ENCODE measurements at places on chromosomes 2 and 18.

DNA sequence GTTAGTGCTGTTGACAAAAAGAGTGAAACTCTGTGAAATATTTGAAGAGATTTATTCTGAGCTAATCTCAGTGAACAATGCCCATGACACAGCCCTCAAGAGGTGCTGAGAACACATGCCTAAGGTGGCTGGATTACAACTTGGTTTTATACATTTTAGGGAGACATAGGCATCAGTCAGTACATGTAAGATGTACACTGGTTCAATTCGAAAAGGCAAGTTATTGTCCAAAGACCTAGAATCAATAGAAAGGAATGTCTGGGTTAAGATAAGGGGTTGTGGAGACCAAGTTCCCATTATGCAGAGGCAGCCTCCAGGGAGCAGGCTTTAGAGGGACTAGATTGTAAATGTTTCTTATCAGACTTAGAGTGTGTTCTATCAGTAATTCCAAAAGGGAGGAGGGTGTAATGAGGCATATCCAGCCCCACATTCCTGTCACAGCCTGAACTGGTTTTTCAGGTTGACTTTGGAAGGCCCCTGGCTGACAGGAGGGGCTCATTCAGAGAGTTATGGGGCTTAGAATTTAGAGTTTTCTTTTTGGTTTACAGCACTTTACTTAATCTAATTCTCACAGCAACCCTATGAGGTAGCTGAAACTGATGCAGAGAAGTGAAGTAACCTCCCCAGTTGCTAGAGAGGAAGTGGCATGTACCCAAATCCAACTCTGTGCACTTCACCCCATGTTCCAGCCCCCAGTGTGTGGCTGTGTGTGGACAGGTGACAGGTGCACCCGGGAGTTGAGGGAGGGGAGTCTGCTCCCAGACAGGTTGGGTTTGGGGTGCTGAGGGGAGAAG, 28.3 kb upstream of the ASAP2 start:
- no peak for DNase-seq

DNA sequence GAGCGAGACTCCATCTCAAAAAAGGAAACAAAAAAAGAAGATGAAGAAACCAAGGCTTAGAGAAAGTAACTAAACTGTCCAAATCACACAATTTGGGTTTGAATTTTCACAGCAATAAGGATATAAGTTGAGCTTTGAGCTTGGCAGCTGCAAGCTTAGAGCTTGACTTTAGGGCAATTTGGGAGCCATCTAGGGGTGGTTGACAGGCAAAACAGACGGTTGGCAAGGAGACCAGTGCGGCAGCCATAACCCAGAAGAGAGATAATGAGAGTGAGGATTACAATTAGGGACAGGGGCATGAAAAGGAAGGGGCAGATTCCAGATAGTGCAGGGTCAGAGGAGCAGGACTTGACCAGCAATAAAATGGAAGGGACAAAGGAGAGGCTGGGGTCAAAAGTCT, 382.2 kb upstream of the HNRNPA3 start:
- no peak for DNase-seq

GRCh38 chr2:65479524-65479923, 47.1 kb upstream of the SPRED2 start:
- DNase-seq: no peak

DNA sequence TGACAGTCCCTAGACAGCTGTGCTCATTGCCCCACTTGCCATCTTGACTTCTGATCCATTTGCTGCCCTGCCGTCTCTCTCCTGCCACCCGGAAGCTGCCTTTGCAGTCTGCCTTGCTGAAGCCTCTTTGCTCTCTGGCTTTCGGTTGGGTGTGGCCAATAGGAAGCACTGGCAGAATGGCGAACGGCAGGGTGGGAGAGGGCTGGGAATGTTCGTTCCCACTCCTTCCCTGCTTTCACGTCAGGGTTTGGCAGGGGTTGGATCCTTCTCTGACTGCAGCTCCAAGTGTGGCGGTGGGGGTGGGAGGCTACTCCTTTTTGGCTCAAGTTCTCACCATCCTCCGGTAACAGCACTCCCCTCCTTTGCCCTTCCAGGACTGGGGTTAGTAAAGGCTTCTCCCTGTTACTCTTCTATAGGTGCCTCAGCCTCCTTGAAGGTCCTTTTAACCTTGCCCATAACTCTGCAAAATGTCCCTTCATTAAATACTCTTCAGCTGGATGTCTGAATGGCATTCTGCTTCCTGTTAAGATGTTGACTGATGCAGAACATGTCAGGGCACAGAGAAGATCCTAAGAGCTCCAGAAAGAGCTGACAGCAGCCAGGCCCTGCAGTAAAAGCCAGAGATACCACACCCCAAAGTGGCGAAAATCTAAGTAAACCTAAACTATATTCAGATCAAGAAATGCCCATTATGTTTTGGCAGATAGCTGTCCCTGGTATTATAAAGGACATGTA, 299.7 kb downstream of the CDCA7 start:
- DNase-seq: no peak

- no peak for DNase-seq
These were observed 793.0 kb upstream of the FANCL start for GRCh38 chr2:59034106-59034505.

GRCh38 chr2:98507461-98507860, 62.8 kb downstream of the INPP4A start:
- no peak for DNase-seq

- no peak for DNase-seq
These were observed 11.9 kb upstream of the NMUR1 start for GRCh38 chr2:231542136-231542535.

DNA sequence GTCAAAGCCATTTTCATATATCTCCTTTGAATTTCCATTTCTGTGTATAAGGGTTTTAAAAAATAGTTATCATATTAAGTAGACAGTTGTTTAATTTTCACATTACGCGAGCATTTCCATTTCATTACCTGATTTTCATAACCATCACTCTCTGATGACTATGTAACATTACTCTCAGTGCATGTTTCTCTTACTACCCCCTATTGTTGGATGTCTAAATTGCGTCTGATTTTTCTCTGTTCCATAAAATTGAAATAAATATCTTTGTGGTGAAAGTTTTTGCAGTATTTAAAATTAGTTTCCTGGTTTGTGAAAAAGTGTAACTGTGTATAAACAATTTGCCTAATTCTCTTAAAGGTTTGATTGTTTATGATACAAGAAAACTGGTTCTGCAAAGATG, 123.8 kb downstream of the MYO1B start:
- peak; percentile 11 for DNase-seq

DNA sequence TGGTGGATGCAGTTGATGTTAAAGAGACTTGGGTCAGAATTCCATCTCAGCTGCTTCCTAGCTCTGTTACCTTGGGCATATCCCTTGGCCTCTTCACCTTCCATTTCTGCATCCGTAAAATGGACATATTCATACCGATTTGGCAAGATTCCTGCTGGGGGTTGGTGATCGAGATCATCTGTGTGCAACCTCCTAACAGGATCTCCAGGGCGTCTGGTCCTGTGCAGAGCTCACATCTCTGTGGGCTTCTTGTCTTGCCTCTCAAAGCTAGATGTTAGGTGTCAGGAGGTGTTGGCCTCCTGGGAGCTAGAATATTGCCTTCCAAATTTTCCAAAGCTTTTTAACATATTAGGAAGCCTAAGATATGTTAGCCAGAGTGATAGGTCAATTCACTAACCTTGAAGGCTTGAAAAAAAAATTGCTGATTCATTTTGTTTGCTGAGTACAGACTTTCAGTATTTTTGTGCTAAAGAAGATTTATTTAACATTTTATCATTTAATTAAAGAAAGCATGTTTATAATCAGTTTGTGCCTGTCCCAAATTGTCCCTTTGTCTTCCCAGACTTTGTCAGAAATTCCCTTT, 69.7 kb upstream of the ZNF516 start:
- DNase-seq: no peak

GRCh38 chr2:30601375-30601774, 154.3 kb downstream of the LCLAT1 start:
- no peak for DNase-seq

DNA sequence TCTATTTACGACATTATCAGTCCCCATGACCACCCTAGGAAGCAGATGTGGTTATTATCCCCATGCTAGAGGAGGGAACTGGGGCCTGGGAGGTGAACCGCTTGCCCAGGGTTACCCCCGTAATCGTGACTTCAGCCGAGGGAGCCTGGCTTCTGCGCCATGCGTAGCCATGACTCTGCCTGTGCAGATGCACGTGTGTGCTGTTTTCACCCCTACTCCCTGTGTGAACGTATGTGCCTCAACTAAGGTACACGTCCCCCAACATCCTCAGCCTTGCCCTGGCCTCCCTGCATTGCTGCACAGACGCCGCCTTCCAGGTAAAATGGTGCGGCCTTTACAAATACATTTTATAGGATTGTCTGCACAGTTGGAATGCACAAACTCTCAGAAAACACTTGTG, 40.2 kb downstream of the LPIN1 start:
- no peak for DNase-seq

DNA sequence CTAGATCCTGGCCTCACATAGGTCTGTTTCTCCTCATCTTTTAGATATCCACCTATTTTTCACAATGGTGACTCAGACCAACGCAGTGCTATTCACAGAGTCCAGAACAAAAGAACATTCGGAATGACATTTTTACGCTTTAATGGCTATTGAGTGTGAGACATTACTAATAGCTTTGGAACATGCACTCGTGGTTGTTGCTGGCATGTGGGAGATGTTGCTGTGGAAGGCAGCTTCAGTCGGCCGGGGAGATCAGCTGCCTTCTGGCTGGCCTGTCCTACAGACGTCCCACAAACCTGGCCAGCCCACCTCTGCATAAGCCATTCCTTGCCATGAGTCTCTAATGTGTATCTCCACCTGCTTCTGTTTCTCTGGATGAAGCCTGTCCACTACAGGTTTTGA, 3.4 kb downstream of the MBP start:
- peak; percentile 85 for DNase-seq

- no peak for DNase-seq
These were observed 134.6 kb downstream of the CABLES1 start for GRCh38 chr18:23269928-23270327.

GRCh38 chr2:61134141-61134540, 27.8 kb upstream of the C2orf74 start:
- DNase-seq: no peak

DNA sequence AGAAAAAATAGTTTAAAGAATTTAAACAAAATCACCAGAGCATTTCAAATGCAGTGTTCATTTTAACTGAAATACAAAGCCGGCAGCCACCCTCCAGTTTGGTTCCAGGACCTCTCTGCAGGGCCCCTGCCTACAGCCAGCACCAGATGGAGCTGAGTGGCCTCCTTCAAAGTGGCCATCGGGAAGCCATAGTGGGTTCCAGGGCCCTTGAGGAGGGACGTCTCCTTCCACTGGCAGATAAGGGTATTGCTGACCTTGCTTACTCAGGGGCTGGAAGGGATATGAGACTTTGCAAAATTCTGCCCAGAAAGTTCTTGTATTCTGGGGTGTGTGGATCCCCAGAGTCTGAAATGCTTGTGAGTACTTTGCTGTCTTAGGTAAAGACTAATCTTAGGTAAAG, 205.2 kb upstream of the APCDD1 start:
- no peak for DNase-seq

- no peak for DNase-seq
These were observed 55.9 kb downstream of the ACVR1C start for GRCh38 chr2:157572725-157573124.

- DNase-seq: no peak
These were observed 80.7 kb downstream of the TET3 start for GRCh38 chr2:74065456-74065855.

- DNase-seq: no peak
These were observed 11.1 kb downstream of the HADHB start for GRCh38 chr2:26255759-26256384.

DNA sequence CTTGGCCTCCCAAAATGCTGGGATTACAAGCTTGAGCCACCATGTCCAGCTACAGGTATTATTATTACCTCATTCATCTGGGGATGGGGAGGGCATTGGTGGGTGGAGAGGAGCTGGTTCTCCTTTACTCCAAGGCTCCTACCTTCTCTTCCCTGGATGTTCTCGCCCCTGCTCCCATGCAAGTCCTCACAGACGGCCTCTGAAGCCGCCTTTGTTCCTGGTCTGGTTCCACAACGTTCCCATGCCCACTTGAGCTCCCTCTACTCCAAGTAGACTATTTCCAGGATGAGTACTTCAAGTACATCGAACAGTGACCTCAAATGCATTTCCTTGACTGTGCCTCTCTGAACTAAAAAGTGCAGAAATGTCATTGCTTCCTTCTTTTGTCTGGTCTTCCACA, 3.2 kb upstream of the SLC20A1 start:
- DNase-seq: no peak

DNA sequence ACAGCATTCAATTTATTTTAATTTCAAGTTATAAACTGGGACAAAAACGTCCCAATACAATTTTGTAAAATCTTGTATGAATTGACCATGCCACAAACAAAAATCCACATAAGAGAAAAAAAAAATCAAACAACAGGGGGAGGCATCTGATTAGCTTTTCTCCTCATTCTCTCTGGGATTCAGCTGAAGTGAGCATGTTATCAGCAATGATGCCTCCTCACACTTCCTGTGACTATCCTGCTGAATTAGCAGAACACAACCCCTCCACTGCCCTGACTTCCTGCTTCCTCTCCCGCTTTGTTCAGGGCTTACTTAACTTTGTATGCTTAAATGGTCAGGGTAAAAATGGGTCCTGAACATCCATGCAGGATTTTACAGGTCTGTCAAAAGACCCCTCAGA, 132.2 kb upstream of the ITGB6 start:
- DNase-seq: peak; percentile 62

- no peak for DNase-seq
These were observed 98.0 kb upstream of the NCK2 start for GRCh38 chr2:105646774-105647076.

GRCh38 chr2:134153294-134153880, 100.5 kb upstream of the MGAT5 start:
- DNase-seq: no peak

- DNase-seq: peak; percentile 67
These were observed 272.9 kb downstream of the CDH20 start for GRCh38 chr18:61606068-61606660.

DNA sequence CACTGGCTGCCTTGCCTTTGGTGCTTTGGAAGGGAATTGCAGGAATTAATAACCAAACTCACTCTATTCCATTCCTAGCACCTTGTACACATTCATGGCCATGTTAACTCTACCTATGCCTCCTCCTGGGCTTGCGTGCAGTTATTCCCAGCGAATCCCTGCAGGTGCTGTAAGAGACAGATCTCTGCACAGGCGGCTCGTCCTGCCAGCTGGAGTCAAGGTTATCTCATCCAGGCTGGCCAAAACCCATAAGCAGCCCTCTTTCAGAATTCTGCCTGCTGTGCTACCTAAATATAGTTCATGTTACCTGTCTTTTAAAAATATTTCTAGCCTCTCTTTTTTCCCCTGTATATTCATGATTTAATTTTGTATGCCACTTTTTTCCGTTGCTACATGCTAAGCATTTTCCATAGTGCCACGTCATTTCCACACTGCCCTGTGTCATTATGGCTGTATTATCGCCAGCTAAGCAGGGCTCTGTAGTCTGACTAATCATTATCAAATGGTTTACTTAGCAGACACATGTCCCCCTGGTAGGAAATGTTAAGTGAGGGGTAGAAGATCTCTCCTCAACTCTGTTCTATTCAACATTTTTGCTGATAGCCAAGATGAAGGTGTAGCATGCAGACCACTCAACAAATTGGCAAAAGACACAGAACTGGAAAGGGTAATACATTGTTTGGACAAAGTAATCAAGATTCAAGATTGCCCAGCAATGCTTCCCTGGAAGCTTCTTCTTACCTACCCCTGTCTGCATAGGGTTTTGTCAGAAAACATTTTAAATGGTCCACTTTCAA, 79.7 kb upstream of the TAF1B start:
- no peak for DNase-seq

- DNase-seq: no peak
These were observed 471.5 kb downstream of the EPHA4 start for GRCh38 chr2:221100467-221101089.
